ENCODE measurements at places on chromosomes 2 and 18. TPM values are rescaled to one million over a fixed set of nuclear protein-coding genes. Genes with fewer than 3 reads are reported as not detected.

GRCh38 chr18:22265838-22266237 is 96.4 kb downstream of the GATA6 start:
- DNase-seq = no peak

DNA sequence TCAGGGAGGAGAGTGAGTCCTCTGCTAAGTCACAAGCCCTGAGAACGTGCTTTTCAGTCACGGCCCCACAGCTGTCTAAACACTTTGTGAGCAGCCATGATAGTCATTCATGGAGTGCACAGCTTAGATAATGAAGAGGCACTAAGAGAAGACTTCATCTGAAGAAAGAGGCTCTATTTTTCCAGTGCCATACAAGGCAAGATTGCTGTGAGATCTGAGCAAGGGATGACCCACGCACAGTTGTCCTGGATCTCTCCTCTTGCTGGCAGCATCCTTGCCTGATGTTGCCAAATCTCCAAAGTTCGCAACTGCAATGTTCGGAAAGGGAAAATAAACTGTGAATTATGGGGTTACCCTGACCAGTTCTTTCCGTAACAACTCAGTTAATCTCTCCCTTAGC is 418.7 kb downstream of the MEIS1 start:
- peak; percentile 93 for DNase-seq

DNA sequence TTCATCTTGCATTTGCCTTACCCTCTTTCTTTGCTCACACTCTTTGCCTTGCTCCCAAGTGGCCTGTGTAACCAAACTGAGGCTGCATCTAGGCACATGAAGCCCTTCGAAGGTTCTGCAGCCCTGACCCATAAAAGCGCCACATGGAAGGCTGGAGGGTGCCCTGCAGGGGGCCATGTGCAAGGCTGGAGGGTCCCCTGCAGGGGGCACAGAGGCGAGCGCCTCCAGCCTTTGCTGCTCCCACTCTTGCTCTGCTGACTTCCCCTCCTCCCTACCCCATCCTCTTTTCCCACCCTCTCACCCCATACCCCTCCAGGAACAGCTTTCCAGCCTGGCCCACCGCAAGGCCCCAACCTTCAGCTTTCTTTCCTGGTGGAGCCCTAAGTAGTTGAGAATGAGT is 317.3 kb downstream of the CELF4 start:
- DNase-seq = no peak

DNA sequence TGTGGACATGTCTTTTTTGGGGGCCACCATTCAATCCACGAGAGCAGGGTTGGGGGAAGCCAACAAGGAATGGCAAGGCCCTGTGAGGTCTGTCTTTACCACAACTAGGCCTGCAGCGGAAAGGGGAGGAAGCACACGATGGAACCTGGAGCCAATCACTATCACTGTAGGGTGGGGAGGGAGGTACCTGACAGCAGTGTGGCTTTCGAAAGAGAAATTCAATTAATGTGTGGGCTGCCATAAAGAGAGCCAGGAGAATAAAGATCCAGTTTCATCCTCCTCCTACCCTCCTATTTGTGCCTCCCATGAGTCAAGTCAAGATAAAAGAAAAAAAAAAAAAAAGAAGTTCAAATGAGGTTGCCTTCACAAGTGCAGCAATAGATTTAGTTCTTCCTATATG is 18.9 kb upstream of the RBMS1 start:
- no peak for DNase-seq

DNA sequence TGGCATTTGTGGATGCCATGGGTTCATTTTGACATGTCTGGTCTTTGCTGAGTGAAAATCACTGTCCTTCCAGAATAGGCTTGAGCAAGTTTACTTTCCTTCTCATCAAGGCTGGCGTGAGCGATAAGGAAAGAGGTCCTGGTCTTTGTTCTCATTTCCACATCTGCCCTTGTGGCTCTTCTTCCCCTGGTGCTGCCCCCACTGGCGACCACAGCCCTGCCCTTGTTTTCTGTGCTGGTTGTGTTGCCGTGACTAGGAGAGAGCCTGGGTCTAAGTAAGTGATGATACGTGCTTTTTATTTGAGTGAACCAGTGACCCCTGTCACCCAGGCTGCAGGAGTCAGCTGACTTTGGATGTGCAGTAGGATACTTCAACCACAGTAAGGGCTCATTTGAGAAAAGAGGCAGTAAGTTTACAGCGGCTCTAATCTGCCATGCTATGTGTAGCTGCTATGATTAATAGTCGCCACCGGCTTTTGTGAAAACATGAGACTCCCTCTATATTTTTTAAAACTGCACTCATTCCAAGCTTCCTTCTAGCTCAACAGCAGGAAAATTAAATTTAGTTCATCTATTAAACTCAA is 441.7 kb downstream of the RNF144A start:
- DNase-seq = no peak

DNA sequence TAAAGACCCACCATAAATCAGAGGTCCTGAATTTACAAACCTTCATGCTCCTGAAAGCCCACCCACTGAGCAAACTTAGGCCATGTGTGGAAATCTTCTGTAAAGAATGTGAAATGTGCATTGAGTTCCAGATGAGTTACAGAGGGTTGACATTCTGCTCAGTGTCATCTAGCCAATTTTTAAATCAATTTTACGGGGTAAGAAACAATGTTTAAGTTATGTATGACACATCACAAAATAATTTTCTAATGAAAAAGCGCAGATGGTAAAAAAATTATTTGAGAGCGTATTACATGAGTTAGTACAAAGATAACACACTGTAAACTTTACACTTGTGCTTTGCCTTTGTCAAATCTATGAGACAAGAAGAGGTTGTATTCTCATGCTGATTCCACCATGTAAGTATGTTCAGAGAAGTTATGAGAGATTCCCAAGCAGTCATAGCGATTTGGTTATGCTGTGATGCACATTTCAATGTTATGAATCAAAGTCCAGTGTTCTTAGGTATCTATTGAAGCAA is 446.3 kb downstream of the ADCYAP1 start:
- DNase-seq = no peak

DNA sequence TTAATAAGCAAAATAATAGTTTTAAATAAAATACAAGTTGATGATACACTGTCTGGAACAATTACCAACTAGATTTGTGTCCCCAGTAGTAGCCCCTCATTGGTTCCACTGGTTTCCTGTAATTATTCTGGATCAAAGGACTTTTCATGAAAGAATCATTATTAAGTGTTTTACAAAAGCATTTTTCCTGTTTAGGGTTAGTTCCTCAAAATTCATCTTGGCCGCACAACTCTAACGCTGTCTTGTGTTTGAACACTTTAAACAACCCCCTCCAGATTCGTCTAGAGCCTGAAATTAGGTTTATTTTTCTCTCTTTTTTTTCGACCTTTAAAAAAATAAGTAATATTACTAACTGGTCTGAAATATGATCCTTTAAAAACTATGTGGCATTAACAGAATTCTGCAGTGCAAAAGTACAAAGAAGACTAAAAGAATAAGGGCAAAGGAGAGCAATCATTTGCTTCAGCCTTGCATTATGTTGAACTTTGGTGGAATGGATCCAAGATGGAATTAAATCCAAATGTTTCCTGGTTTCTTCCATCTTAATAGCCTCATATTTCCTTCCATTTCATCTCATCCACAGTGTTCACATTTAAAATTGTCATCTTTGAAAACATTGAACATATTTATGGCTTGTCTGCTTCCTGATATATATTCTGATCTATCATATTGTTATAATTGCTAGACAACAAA is 678.4 kb downstream of the IRS1 start:
- DNase-seq = no peak

The CLEC4F gene
- not detected for total RNA-seq

The POTEJ gene
- 0.21 TPM for total RNA-seq

The CNGA3 gene
- not detected for total RNA-seq
